ENCODE measurements at places on chromosomes 12 and 14.

DNA sequence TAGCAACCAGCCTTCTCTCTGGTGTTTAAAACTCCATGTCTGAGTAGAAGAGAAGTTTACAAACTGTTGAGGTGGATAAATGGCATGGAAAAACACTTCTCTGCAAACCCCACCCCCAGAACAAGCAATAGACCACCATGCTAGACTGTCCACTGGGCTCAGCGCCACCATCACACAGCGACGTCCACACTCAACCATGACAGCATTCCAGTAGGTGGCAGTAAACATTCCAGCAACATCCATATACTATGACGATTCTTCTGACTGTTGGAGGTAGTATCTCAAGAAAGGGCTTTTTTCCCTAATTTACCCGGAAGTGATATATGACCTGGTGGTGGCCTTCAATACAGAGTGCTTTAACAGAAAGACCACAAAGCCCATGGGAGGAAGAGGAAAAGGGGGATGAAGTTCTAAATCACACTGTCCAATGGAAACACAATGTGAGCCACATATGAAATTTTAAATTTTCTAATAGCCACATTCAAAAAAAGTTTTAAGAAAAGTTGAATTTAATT is 152.2 kb downstream of the SLC15A4 start:
- H3K27me3 ChIP-seq = no peaks in the 10 kb centered on the region
- H3K4me3 ChIP-seq = no peak overlapping the region
- no peak for DNase-seq
- H3K4me1 ChIP-seq = no peaks in the 10 kb centered on the region
- no peaks in the 10 kb centered on the region for H3K36me3 ChIP-seq

DNA sequence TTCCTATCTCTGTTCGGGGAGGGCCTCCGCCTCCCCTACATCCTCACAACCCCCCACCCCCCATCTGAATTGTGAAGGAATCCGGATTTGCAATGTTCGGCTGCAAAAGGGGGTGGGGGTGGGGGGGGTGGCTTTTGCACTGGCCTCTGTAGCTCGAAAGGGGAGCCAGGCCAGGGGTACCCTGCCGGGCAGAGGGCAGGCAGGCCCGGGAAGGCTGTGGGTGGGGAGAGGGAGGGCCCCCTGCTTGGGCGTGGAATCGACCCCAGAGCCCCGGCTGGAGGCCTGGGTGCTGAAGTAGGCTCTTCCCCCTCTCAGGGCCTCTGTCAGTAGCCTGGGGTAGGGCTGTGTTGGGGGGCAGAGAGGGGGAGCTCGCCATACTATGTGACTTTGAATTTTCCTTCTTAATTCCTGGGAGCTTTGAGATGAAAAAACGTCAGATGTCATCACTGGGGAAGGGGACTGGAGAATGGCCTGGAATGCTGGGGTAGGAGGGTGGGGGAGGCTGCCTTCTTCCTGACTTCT is 1.1 kb downstream of the LRP1 start:
- DNase-seq = no peak
- no peak overlapping the region for H3K4me3 ChIP-seq
- peaks cover 35% of the 10 kb centered on the region for H3K4me1 ChIP-seq
- no peaks in the 10 kb centered on the region for H3K27me3 ChIP-seq
- H3K36me3 ChIP-seq = no peaks in the 10 kb centered on the region

DNA sequence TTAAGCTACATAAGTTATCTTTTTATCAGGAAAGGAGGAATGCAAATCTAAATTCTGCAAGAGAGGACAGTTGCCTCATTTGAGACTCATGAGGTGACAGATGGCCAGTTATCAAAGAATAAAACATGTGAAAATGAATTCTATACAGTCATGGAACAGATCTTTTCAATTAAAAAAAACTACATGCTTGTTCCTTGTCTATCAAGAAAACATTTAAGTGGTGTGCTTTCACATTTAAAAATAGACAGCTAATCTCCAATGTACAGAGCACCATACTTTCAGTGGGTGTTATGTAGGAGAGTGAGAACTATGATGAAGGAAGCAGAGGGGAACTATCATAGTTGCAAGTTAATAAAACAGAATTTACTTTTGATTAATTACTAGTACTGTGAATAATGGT is 76.7 kb upstream of the TTC7B start:
- no peak overlapping the region for H3K4me3 ChIP-seq
- no peak for DNase-seq
- H3K27ac ChIP-seq = no peak overlapping the region
- no peaks in the 10 kb centered on the region for H3K27me3 ChIP-seq
- peaks cover 5% of the 10 kb centered on the region for H3K36me3 ChIP-seq
- no peaks in the 10 kb centered on the region for H3K4me1 ChIP-seq

GRCh38 chr14:55401751-55402150 is 9.9 kb downstream of the ATG14 start:
- peaks cover 11% of the 10 kb centered on the region for H3K4me1 ChIP-seq
- DNase-seq = no peak
- no peak overlapping the region for H3K27ac ChIP-seq
- H3K27me3 ChIP-seq = no peaks in the 10 kb centered on the region
- H3K4me3 ChIP-seq = no peak overlapping the region

- peaks cover 40% of the 10 kb centered on the region for H3K36me3 ChIP-seq
- no peaks in the 10 kb centered on the region for H3K27me3 ChIP-seq
- H3K4me1 ChIP-seq = peaks cover under 1% of the 10 kb centered on the region
Observed at GRCh38 chr14:91274796-91275195, 30.3 kb upstream of the GPR68 start.

GRCh38 chr14:91019673-91020072 is 40.8 kb downstream of the RPS6KA5 start:
- no peaks in the 10 kb centered on the region for H3K36me3 ChIP-seq
- no peaks in the 10 kb centered on the region for H3K27me3 ChIP-seq
- no peak overlapping the region for H3K27ac ChIP-seq
- no peak overlapping the region for H3K4me3 ChIP-seq

- DNase-seq = no peak
- H3K27me3 ChIP-seq = no peaks in the 10 kb centered on the region
- H3K36me3 ChIP-seq = no peaks in the 10 kb centered on the region
- H3K4me1 ChIP-seq = no peaks in the 10 kb centered on the region
Observed at GRCh38 chr12:82904219-82904790, 217.6 kb downstream of the TMTC2 start.

- no peaks in the 10 kb centered on the region for H3K27me3 ChIP-seq
- DNase-seq = peak; percentile 41
- no peak overlapping the region for H3K4me3 ChIP-seq
- H3K36me3 ChIP-seq = no peaks in the 10 kb centered on the region
- H3K27ac ChIP-seq = peak overlapping the region; percentile 88
Observed at GRCh38 chr14:36975834-36976233, 196.6 kb downstream of the SLC25A21 start.

GRCh38 chr12:49295082-49295936 is at the start of gene PRPH:
TSS of gene PRPH (plus strand) at chr12:49295147. CDS start at chr12:49295201, 54 bp downstream.
- no peak within 1 kb of the TSS for H3K4me3 ChIP-seq
- H3K27me3 ChIP-seq = no peaks in the 10 kb centered on the region
- no peak within 1 kb of the TSS for H3K27ac ChIP-seq
- DNase-seq = no peak
- no peaks in the 10 kb centered on the region for H3K36me3 ChIP-seq

- no peaks in the 10 kb centered on the region for H3K36me3 ChIP-seq
- no peak for DNase-seq
- H3K27me3 ChIP-seq = peaks cover 9% of the 10 kb centered on the region
- H3K27ac ChIP-seq = no peak overlapping the region
- H3K4me3 ChIP-seq = no peak overlapping the region
- no peaks in the 10 kb centered on the region for H3K4me1 ChIP-seq
Observed at GRCh38 chr14:105120056-105120455, 48.5 kb downstream of the JAG2 start.

DNA sequence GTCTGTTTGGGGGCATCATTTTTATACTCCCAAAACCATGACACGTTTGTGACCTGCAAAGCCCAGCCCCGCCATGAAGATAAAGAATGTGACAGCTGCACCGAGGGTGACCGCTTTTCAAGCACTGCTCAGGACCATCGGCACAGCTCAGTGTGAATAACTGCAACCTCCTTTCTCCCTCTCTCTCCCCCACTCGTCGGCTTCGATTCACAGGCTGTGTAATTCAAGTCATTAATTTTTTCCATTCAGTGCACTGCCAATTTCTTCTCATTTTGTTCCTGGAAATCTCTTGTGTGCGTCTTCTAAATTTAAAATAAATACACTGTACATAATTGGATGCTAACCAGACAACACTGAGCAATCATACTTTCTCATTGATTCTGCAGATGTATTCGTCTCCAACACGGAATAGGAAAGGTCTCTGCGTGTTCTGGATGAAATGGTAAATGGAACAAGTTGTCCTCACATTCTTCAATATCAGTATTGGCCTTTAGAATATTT is 260.8 kb downstream of the TTC8 start:
- no peak overlapping the region for H3K4me3 ChIP-seq
- H3K27ac ChIP-seq = no peak overlapping the region
- no peaks in the 10 kb centered on the region for H3K4me1 ChIP-seq
- no peak for DNase-seq

DNA sequence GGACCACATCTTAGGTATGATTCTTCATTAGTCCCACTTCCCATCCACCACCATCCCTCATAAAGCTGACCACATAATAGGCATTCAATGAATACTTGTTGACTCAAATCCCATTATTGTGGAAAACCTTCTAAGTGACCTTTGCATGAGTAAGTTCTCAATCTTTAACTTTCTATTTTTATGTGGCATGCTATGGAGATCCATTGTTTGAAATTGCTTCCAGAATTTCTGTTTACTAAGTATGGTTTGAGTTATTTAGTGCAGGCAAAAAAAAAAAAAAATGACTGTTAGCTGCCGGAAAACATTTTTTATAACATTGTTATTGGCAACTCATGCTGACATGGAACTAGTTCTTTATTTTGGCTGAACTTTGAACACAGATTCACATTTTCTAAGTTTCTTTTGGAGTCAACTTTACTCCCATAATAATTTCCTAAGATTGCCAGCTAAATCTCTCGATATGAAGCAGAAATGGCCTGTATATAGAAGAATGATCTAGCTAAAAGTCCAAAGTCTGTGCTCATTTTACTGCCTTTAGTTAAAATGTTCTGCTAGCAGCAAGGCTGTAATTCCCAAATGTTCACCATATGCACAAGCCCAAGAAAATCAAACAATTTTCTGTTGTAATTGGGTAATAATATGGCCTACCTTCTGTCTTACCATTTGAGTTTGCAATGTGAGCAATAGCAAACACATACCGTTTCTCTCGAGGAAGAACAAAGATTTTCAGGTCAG is 77.9 kb downstream of the PTGER2 start:
- no peak overlapping the region for H3K4me3 ChIP-seq
- no peaks in the 10 kb centered on the region for H3K27me3 ChIP-seq

- H3K4me3 ChIP-seq = no peak overlapping the region
- peaks cover 20% of the 10 kb centered on the region for H3K36me3 ChIP-seq
- H3K27me3 ChIP-seq = no peaks in the 10 kb centered on the region
Observed at GRCh38 chr12:19273482-19274330, 144.2 kb downstream of the PLEKHA5 start.

GRCh38 chr12:100234591-100235304 is 32.1 kb downstream of the DEPDC4 start:
- peak; percentile 20 for DNase-seq
- no peak overlapping the region for H3K27ac ChIP-seq
- no peaks in the 10 kb centered on the region for H3K27me3 ChIP-seq
- H3K4me3 ChIP-seq = no peak overlapping the region
- no peaks in the 10 kb centered on the region for H3K36me3 ChIP-seq

GRCh38 chr12:113874999-113875561 is 91.0 kb downstream of the RBM19 start:
- H3K27me3 ChIP-seq = no peaks in the 10 kb centered on the region
- no peak overlapping the region for H3K4me3 ChIP-seq
- H3K36me3 ChIP-seq = peaks cover 23% of the 10 kb centered on the region
- no peak for DNase-seq

DNA sequence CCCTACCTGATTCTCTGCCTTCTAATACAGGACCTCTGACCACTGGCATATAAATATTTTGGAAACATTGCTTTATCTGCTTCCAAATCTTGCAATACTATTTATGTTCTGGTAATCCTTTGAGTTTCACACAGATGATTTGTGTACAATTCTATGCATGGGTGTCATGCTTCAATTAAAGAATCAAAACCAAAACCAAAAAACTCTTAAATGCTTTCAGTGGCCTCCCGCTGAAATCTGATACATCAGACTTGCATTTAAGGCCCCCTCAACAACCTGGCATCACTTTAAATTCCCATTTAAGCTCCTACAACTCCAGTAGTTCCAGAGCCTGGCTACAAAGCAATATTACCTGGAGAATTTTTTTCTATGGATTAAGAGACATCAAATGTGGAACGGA is 221.7 kb upstream of the NAV3 start:
- no peak overlapping the region for H3K4me3 ChIP-seq
- H3K27me3 ChIP-seq = no peaks in the 10 kb centered on the region
- H3K36me3 ChIP-seq = no peaks in the 10 kb centered on the region
- DNase-seq = no peak

GRCh38 chr12:113058553-113058952 is 2.0 kb downstream of the DTX1 start:
- H3K4me3 ChIP-seq = no peak overlapping the region
- no peak overlapping the region for H3K27ac ChIP-seq
- H3K36me3 ChIP-seq = no peaks in the 10 kb centered on the region
- H3K4me1 ChIP-seq = no peaks in the 10 kb centered on the region
- peaks cover 8% of the 10 kb centered on the region for H3K27me3 ChIP-seq
- DNase-seq = no peak

- H3K27me3 ChIP-seq = no peaks in the 10 kb centered on the region
- H3K4me3 ChIP-seq = no peak overlapping the region
- H3K27ac ChIP-seq = no peak overlapping the region
- H3K4me1 ChIP-seq = no peaks in the 10 kb centered on the region
- no peak for DNase-seq
- no peaks in the 10 kb centered on the region for H3K36me3 ChIP-seq
Observed at GRCh38 chr14:57583396-57583795, 89.7 kb upstream of the CCDC198 start.

- H3K4me3 ChIP-seq = no peak overlapping the region
- DNase-seq = no peak
- H3K27me3 ChIP-seq = peaks cover 65% of the 10 kb centered on the region
- no peaks in the 10 kb centered on the region for H3K36me3 ChIP-seq
Observed at GRCh38 chr12:31218203-31219025, 107.5 kb downstream of the SINHCAF start.

- H3K36me3 ChIP-seq = no peaks in the 10 kb centered on the region
- H3K27ac ChIP-seq = no peak overlapping the region
- H3K27me3 ChIP-seq = no peaks in the 10 kb centered on the region
- no peaks in the 10 kb centered on the region for H3K4me1 ChIP-seq
Observed at GRCh38 chr12:95733141-95733825, 57.3 kb downstream of the NTN4 start.

- H3K27me3 ChIP-seq = no peaks in the 10 kb centered on the region
- H3K27ac ChIP-seq = no peak overlapping the region
- H3K4me3 ChIP-seq = no peak overlapping the region
Observed at GRCh38 chr14:105436891-105437722, 17.5 kb downstream of the MTA1 start.

All from K562 (cell line).